ENCODE measurements at places on chromosomes 2 and 18.

DNA sequence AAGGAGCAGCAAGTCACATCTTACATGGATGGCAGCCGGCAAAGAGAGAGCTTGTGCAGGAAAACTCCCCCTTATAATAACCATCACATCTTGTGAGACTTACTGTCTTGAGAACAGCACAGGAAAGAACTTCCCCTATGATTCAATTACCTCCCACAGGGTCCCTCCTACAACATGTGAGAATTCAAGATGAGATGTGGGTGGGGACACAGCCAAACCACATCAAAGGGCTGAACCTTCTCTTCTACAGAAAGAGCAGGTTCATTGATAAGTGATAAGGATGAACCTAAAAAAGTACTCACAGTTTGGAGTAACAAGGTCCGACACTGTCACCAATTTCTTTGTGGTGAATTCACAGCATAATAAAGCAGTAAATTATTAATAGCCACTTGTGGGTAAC lies 422.2 kb upstream of the FSIP2 start:
- DNase-seq: no peak

DNA sequence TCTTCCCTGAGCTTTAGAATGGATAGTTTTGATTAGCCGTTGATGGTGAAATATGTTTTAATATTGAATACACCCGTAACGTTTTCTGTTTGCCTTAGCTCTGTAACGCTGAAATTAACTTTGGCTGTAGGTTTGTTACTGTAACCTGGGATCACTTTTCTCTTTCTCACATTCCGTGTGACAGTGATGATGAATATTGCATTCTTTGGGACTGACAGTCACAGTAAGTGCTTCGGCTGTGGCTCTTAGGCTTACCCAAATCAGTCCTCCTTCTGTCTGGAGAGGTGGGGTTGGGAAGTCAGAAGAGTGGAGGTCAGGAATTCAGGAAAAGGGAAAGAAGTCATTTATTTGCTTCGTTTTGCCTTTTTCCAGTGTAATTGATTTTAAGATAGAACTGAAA lies 18.0 kb downstream of the RMC1 start:
- DNase-seq: no peak

- DNase-seq: no peak
Observed at GRCh38 chr2:11154016-11154922, 998 bp upstream of the SLC66A3 start.

GRCh38 chr2:4964001-4964540 lies 728.1 kb upstream of the SOX11 start:
- DNase-seq: no peak

GRCh38 chr2:60512641-60513040 lies 40.8 kb downstream of the BCL11A start:
- no peak for DNase-seq

GRCh38 chr2:186445506-186445905 lies 40.6 kb upstream of the ZC3H15 start:
- DNase-seq: no peak

GRCh38 chr18:51543658-51544155 lies 346.2 kb upstream of the MEX3C start:
- no peak for DNase-seq

DNA sequence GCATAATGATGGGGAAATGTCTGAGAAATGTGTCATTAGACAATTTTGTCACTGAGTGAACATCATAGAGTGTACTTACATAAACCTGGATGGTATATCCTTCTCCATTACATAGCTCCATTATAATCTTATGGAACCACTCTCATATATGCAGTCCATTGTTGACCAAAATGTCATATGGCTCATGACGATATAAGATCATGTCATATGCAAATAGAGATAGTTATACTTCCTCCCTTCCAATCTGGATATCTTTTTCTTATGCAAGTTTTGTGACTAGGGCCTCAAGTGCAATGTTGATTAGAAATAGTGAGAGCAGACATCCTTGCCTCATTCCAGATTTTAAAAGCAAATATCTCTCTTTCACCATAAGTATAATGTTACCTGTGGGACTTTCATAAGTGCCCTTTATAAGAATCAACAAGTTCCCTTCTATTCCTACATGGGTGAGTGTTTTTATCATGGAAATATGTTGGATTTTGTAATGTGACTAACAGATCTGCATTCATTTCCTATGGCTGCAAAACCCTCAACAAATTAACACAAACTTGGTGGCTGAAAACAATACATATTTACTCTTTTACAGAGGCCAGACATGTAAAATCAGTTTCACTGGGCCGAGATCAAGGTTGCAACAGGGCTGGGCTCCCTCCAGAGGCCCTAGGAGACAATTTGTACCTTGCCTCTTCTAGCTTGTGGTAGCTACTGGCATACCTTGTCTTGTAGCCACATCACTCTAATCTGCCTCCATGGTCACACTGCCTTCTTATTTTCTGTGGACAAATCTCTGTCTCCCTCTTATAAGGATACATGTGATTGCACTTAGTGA lies 21.6 kb upstream of the SULT1C4 start:
- DNase-seq: no peak

DNA sequence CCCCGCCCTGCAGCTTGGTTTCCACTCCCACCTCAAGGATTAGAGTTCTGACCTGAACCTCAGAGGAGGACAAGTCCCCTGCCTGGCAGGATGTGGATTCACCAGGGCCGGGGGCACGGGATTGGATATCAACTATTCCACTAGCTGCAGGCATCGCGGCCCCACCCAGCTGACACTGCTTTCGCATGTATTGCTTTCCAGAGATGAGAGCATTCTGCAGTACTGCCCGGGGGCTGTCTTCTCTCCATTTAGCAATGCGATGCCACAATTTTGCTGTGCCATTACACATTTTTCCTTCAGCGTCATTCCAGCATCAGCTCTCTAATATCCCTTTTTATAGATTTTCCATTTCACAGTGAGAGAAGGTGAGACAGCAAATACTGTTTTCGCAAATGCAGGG lies 42.0 kb downstream of the CTIF start:
- DNase-seq: peak; percentile 54

GRCh38 chr18:35618696-35619095 lies 37.2 kb downstream of the GALNT1 start:
- no peak for DNase-seq

GRCh38 chr2:57880446-57880845 lies 166.2 kb upstream of the VRK2 start:
- no peak for DNase-seq

Measured in right forelimb (tissue), 1 donor.